Amniotic stem cell (primary cell): ENCODE measurements at places on chromosomes 3 and 15.

- DNase-seq, result no peak
Observed at GRCh38 chr3:168974617-168975403, 688.7 kb downstream of the MECOM start.

DNA sequence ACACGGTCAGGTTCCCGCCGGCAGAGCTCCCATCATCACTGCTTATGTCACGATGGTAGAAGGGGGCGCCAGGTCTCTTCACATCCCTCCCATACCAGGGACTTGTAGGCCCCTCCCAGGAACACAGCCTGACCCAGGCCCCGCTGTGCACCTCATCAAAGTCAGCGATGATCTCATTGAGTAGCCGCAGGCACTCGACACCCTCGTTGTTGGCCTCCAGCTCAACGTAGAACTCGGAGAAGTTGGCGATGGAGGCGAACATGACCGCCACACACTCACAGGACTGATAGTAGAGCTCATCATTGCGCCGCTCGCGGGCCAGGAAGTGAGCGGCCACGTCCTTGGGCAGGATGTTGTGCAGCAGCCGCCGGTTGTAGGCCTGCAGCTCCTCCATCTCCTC lies 89.2 kb downstream of the SEC22A start:
- DNase-seq, result no peak

DNA sequence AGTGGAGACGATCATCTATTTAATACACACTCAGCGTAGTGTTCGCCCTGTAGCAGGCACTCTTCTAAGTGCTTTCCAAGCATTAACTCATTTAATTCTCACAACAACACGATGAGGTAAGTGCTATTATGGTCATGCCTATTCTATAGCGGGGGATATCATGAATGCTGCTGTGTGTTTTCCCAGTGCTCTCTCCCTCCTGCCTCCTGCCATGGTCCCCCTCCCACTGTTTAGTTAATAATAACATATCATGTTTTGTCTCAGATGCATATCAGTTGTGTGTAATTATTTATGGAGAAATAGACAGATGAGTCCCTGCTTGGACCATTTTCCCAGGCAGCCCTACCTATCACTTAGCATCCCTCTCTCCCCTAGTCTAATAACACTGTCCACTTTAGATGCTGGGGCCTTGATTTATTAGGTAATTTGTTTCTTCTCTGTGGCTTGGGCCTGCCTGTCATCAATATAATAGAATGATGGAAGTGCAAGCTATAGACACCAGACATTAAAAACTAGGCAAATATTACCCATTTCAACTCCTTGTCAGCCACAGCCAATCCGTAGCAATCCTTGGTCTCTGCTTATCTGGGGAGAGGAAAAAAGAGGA lies 122.9 kb upstream of the TLE3 start:
- no peak for DNase-seq

DNA sequence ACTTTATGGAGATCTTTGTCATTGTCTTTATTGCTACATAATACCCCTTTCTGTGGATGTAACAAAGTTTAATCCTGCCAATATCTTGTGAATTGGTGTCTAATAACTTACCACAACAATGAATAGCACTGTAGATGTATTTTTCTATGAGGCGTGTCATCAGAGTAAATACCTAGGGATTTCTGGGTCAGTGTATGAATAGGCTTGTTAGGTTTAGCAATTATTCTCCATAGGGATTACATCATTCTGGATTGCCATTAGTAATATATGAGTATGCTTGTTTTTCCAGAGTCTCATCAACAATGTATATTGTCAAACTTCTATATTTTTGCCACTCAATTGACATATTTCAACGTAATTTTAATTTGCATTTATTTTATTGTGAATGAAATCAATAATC lies 67.9 kb downstream of the UNC13C start:
- DNase-seq, result no peak

- DNase-seq, result no peak
Observed at GRCh38 chr3:113271594-113272384, 60.4 kb downstream of the BOC start.

GRCh38 chr15:38521316-38521715 lies 43.3 kb downstream of the RASGRP1 start:
- DNase-seq, result no peak

DNA sequence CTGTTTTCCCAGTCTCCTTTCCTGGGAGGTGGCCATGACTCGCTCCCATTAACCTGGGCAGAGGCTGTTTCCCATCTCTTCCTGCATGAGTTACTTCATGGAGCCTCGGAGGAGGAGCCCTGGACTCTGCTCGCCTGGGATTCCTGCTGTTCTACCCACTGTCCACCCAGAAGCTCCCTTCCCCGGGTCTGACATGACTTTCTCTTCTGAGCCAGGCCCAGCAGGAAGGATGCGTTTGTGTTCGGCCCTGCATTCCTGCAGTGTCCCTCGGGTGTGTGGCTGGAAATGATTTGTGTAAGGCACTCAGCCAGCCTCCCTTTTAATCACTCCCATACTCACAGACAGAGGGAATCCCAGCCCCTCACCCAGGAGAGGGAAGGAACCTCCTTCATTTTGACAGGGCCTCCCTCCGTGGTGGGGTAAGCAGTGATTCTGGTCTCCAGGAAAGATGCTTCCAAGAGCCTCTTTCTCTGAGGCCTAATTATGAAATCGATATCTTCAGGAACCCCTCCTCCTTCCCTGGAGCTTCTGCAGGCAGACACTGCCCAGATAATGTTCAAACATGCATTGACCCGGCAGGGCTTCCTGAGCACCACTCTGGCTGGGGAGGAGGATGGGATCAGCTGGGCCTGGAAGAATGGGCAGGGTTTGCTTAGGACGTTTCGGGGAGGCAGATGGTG lies 41.6 kb upstream of the DLG1 start:
- DNase-seq, result no peak

GRCh38 chr3:14418296-14419250 lies 16.2 kb downstream of the SLC6A6 start:
- no peak for DNase-seq

- no peak for DNase-seq
Observed at GRCh38 chr15:56168394-56168793, 75.3 kb downstream of the RFX7 start.

DNA sequence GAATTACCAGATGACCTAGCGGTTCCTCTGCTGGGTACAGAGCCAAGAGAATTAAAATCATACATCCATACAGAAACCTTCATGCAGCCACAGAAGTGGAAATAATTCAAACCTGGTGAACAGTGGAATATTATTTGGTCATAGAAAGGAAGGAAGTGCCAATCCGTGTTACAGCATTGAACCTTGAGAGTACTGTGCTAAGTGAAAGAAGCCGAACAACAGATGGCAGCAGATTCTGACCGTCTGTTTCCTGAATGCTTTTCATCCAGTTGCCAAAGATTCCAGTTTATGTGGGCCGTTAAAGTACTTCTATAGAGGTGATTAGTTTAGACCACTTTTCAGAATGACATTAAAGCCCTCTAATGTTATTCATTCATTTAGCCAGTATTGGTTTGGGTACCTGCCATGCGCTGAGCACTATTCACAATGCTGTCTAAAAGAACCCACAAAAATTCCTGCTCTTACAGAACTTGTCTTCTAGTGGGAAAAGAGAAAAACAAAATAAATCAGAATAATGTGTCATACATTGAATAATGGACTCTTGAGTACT lies 45.8 kb upstream of the SENP5 start:
- no peak for DNase-seq

- DNase-seq, result no peak
Observed at GRCh38 chr3:34008191-34008590, 209.8 kb downstream of the PDCD6IP start.

DNA sequence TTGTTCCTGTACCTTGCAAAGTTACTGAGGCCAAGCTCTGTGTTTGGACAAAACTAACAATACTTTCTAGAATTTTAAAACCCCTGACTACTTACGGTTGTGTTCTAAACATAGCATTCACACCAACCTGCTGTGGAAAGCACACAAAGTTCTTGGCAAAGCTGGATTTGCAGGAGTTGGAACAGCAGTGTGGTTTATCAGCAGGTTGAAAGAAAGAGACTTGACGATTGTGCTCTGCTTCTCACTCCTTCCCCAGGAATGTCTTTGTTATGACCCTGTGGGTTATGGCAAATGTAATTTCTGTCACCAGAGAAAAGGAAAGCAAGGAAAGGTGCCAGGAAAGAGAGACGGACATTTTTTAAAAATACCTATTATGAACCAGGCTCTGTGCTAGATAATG lies 165.5 kb upstream of the TGFBR2 start:
- DNase-seq, result no peak

DNA sequence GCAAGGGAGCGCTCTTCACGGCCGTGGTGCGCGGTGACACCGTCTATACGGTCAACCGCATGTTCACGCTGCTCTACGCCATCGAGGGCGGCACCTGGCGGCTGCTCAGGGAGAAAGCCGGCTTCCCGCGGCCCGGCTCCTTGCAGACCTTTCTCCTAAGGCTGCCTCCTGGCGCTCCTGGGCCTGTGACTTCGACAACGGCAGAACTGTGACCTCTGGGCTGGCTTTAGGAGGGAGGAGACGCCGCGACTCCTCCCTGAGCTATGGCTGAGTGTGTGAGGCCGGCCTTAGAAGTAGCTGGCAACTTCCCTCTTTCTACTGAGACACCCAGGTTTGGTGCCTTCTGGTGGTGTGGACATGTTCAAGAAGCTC lies 1.4 kb downstream of the KBTBD13 start:
- DNase-seq, result no peak

DNA sequence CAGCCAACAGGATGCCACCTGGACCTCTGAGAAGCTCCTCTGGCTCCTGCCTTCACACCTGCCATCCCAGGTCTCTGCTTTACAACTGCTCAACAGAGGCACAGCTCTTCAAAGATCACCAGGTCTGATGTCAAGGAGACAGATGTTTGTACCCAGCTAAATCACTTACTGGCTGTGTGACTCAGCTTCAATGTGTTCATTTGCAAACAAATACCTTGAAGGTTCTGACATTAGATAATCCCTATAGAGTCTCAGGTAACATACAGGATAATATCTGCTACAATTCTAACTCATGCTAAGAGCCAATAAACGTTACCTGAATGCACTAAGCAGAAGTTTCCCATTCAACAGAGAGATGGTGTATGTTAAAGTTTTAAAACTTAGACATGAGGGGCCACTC lies 163.4 kb upstream of the IGF1R start:
- DNase-seq, result no peak

GRCh38 chr3:72520690-72521308 lies 327.4 kb downstream of the SHQ1 start:
- no peak for DNase-seq

DNA sequence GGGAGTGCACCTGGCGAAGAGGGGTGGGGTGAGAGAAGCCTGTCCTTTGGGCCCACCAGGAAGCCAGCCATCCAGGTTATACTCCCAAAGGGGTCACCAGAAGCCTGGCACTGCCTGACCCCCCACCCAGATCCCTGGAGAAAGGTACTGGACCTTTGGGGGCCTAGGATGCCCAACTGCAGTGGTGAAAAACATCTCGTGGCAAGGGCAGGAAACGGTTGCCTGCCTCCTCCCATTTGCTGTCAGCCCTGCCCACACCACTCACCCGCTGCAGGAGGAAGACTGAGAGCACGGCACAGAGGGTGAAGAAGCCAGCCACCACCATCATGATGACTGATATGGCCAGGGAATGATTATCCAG lies 2.2 kb upstream of the ULK3 start:
- DNase-seq, result no peak

DNA sequence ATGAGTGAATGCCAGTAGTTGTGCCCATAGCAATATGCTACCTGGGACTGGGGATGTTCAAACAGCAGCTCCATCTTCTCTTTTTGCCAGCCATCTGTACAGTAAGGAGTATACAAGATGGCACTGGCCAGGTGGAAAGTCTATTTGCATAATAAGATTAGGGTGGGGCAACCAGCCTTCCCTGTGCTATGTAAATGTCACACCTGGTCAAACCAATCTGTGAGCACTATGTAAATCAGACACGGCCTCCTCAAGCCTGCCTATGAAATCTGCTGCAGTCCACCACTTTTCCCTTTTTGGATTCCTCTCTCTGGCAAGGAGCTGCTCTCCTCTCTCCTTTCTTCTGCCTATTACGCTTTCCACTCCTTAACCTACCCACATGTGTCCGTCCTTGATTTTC lies 53.0 kb downstream of the C3orf80 start:
- no peak for DNase-seq

- DNase-seq, result no peak
Observed at GRCh38 chr3:169342652-169343505, 320.6 kb downstream of the MECOM start.

DNA sequence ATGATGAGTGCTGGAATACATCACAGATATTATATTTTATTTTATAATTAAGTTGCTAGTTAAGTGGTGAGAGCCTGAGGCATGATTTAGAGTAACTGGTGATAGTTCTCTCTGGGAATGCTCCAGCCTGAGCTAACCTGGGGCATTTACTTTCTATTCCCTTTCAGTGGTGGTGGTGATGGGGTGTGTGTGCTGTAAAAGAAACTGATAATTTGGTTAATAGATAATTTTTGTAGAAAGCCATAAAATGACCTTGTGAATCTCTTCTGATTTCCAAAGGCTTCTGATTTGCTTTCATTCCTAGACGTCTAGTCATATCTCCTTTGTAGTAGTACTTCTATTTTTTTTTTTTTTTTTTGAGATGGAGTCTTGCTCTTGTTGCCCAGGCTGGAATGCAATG lies 46.8 kb upstream of the DPPA4 start:
- no peak for DNase-seq

GRCh38 chr3:186857743-186858142 lies 15.2 kb downstream of the ADIPOQ start:
- DNase-seq, result no peak
